ENCODE measurements at places on chromosomes 6 and 20.

DNA sequence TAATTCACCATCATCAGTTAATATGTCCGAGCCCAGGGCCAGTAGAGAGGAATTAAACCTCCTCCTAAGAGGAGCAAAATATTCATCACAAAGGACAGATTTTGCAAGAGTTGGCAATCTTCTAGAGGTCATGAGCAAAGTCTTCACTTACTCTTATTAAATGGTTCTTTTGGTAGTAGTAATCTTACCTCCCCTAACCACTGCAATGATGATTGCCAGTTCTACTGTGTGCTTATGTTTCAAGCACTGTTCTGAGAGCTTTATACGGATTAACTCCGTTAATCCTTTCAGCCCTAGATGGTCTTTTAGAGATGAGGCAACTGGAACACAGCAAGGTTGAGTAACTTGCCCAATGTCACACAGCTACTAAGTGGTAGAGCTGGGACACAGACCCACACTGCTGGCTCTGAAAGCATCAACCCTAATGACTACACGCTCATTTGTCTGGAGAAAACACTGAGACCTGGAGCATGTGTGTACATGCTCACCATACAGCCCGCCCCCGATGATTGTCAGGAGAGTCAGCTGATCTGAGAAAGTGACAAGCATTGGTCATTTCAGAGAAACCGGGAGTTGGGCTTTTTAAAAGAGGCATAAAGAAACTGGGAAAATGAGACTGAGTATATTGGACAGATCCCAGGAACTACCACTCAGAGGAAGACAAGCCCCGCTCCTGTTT is 276.0 kb downstream of the NRN1 start:
- DNase-seq, result no peak

GRCh38 chr6:132459605-132459952 is 53.3 kb downstream of the STX7 start:
- no peak for DNase-seq

DNA sequence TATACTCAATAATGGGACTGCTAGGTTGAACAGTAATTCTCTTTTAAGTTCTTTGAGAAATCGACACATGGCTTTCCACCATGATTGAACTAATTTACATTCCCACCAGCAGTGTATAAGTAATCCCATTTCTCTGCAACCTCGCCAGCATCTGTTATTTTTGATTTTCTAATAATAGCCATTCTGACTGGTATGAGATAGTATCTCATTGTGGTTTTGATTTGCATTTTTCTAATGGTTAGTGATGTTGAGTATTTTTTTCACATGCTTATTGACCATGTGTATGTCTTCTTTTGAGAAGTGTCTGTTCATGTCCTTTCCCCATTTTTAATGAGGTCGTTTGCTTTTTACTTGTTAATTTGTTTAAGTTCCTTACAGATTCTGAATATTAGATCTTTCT is 66.5 kb downstream of the STK4 start:
- DNase-seq, result no peak

GRCh38 chr6:42756722-42757121 is 10.8 kb upstream of the TBCC start:
- DNase-seq, result no peak

- no peak for DNase-seq
Observed at GRCh38 chr6:56101141-56101553, 146.2 kb downstream of the COL21A1 start.

DNA sequence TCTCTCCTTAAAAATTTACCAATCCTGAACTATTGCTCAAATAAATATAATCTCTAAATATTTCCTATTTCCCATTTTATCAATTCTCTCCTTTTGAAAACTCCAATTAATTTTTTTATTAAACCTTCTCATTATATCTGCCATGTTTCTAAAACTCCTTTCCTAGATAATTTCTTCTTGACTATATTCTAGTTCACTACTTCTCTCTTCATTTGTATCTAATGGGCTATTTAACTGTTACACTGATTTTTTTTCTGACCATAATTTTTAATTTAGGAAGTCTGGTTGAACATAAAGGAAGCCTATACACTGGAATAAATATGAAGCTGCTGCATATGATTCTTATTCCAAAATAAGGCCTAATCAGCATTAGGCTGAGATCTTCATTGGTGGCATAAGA is 96.3 kb upstream of the PLN start:
- no peak for DNase-seq

- no peak for DNase-seq
Observed at GRCh38 chr20:37366743-37367142, 20.8 kb downstream of the SRC start.
